ENCODE measurements at places on chromosomes 2 and 18. TPM values are rescaled to one million over a fixed set of nuclear protein-coding genes. Genes with fewer than 3 reads are reported as not detected.

DNA sequence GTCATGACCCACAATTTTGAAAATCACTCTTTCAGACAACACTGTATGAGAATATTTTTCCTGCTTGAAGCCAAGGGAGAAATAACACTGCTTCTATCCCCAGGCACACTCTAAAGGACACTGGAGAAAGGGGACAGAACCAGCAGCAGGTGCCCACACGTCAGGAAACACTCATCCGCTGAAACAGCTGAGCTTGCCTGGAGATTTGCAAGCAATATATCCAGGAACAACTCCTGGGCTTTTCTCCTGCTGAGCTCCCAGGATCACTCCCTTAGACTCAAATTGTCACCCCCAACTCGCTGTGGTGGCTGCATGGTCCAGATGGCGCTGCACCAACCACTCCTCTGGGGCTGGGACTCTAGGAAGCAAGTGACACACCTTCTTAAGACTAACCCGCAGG is 186.7 kb downstream of the ARL4C start:
- no peaks in the 10 kb centered on the region for H3K27me3 ChIP-seq
- no peak overlapping the region for H3K4me3 ChIP-seq
- DNase-seq = no peak
- no peak overlapping the region for H3K27ac ChIP-seq
- H3K36me3 ChIP-seq = no peaks in the 10 kb centered on the region

The LTBP1 gene
- total RNA-seq = not detected

The HJURP gene
- 37.9 TPM for total RNA-seq

DNA sequence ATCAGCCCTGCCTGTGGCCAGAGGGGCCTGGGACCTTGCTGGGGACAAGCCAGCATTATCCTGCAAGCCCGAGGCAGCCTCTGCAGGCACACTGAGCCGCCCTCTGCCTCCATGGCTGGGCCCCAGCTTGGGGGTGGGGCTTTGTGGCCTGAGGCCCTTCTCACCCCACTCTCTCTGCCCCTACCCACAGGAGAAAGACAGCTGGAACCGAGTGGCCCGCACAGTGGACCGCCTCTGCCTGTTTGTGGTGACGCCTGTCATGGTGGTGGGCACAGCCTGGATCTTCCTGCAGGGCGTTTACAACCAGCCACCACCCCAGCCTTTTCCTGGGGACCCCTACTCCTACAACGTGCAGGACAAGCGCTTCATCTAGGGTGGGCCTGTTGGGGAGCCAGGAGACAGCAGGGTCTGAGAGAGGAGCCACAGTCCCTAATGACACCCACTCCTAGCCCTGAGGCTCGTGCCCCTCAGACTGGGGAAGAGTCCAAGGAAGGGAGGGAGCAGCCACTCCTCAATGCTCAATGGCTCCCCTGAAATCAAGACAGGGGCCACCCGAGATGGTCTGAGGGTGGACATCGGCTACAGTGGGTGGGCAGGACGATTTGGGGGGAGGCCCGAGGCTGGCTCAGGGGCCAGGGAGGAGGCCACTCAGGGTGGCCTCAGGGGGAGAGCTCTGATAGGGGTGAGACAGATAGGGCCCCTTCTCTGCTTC is 4.4 kb upstream of the CHRNG start:
- DNase-seq = no peak
- H3K36me3 ChIP-seq = no peaks in the 10 kb centered on the region
- no peaks in the 10 kb centered on the region for H3K27me3 ChIP-seq
- no peak overlapping the region for H3K4me3 ChIP-seq
- H3K4me1 ChIP-seq = no peaks in the 10 kb centered on the region

Data from CD8-positive, alpha-beta memory T cell (primary cell).